ENCODE measurements at places on chromosomes 3 and 15.

- DNase-seq, result no peak
Measured at GRCh38 chr3:78911394-78911793, 856.4 kb downstream of the ROBO1 start.

GRCh38 chr15:61831505-61831921 lies 228.7 kb downstream of the VPS13C start:
- DNase-seq, result no peak

- no peak for DNase-seq
Measured at GRCh38 chr3:63296249-63296648, 18.1 kb downstream of the SYNPR start.

DNA sequence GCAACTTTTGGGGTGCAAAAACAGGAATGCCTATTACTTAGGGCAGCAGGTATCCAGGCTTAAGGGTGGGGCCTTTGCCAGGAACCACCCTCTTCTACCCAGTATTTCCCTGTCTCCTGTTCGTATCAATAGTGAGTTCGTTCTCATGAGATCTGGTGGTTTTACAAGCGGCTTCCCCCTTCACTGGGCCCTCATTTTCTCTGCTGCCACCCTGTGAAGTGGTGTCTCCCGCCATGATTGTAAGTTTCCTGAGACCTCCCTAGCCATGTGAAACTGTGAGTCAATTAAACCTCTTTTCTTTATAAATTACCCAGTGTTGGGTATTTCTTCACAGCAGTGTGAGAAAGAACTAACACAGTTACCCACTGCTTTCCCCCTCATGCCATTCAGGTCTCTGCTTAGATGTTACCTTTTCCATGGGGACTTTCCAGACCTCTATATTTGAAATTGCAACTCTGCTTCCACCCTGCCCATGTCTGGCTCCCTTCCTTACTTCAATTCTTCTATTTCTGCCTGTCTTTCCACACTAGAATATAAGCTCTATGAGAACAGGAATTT lies 23.9 kb upstream of the TRA2B start:
- DNase-seq, result no peak

GRCh38 chr3:136714020-136714419 lies 38.2 kb downstream of the STAG1 start:
- DNase-seq, result no peak

- no peak for DNase-seq
Measured at GRCh38 chr3:72655723-72656122, 192.5 kb downstream of the SHQ1 start.
